ENCODE measurements at places on chromosomes 1 and 21.

DNA sequence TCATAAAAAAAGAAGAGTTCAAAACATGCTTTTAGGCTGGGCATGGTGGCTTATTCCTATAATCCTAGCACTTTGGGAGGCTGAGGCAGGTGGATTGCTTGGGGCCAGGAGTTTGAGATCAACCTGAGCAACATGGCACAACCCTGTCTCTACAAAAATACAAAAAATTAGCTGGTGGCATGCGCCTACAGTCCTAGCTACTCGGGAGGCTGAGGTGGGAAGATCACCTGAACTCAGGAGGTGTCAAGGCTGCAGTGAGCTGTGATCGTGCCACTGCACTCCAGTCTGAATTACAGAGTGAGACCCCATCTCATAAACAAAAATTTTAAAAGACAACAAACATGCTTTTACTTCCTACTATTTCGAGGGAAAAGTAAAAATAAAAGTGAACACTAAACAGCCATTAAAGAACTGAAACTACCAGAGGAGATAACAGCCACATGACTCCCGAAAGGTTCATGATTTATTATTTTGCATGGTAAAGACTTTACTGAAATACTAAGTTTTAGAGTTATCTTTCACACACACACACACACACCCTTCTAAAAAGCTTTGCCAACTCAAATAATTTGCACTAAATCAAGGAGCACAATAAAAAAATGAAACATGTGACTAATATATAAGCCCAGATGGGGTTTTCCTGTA lies 48.1 kb downstream of the USP1 start:
- no peak for DNase-seq

GRCh38 chr21:27260728-27261127 lies 293.8 kb upstream of the ADAMTS5 start:
- DNase-seq, result no peak

DNA sequence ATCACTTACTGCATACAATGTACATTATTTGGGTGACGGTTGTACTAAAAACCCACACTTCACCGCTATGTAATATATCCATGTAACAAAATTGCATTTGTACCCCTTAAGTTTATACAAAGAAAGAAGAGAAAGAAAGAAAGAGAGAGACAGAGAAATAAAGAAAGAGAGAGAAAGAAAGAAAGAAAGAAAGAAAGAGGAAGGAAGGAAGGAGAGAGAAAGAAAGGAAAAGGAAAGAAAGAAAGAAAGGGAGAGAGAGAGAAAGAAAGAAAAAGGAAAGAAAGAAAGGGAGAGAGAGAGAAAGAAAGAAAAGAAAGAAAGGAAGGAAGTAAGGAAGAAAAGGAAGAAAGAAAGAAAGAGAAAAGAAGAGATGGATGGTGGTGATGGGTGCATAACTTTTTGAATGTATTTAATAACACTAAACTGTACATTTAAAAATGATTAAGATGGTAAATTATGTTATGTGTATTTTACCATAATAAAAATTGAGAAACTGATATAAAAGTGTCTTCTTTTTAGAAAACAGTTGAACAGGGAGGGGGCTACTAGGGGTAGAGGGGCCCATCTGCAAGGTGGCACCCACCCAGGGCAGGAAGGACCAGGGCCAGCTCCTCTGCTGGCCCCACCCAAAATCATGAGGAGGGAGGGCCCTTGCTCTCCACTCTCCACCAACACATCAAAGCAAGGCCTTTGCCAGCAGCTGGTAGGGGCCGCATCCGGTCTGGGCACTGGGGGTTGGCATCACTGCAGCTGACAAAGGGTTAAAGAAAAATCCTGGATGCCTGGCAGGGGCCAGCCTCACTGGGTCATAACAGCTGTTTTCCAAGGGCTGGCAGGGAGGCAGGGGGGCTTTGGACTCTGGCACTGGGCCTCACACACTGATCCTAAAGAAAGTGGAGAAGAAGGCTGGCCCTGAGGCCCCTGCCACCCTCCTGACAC lies 153.9 kb upstream of the EDN2 start:
- no peak for DNase-seq

GRCh38 chr1:23215291-23215690 lies 2.0 kb downstream of the HTR1D start:
- DNase-seq, result no peak

GRCh38 chr21:19850157-19850556 lies 1148.1 kb upstream of the NCAM2 start:
- DNase-seq, result no peak

GRCh38 chr21:43864313-43864961 lies 586 bp upstream of the AGPAT3 start:
- peak; percentile 31 for DNase-seq

DNA sequence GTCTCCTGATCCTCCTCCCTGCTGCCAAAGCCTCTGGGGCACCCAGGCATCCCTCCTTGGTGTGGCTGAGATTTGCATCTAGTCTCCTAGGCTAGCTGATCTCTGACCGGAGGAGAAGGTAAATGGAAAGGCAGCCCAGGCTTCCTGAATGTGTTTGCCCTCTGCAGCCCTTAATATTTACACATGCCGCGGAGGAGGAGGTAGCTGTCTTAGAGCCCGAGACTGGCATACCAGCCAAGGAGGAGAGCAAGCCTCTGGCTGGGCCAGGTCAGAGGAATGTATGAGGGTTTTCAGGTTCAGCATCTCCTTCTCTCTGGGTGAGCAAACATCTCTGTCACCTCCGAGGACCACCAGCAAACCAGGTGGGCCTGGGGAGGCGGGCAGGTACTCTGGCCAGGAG lies 86.0 kb upstream of the GRIK3 start:
- no peak for DNase-seq

- DNase-seq, result no peak
Measured at GRCh38 chr1:52305417-52306226, 60.4 kb downstream of the CC2D1B start.

- peak; percentile 61 for DNase-seq
Measured at GRCh38 chr1:224427346-224427745, 7.3 kb downstream of the WDR26 start.

DNA sequence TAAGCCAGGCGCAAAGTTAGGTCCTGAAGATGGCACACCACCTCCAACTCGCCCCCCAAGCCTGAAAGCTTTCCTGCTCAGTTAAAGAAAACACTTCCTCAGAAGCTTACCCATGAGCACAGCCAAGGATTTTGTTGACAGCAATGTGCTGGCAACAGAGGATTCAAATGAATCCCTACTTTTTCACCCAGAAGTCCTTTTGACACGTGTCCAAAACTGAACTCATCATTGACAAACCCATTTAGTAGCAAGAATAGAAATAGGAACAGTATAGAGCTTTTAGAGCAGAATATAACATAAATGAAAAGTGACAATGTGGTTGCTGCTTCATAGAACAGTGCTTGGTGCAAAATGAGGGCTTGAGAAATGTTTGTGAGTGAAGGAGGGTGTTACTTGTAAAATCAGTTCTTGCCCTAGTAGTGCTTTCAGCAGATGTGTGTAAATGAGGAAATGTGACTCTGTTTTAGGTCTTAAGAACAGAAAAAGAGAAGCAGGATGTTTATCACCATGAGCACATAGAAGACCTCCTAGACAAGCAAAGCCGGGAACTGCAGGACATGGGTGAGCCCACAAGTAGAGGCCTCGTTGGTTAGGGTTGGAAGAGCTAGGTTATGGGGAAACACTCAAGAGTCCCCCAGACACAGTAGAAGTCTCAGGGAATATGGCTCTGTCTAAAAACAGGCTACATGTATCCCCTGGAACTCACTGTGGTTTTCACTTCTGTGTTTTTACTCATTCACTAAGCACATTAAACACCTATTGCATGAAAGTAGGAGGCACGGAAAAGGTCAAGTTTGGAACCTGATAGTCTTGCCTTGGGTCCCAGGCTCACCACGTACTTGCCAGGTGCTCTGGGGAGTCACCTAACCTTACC lies 48.6 kb upstream of the TMEM125 start:
- no peak for DNase-seq

GRCh38 chr1:9404117-9404914 lies 111.6 kb downstream of the SPSB1 start:
- DNase-seq, result no peak

- peak; percentile 19 for DNase-seq
Measured at GRCh38 chr1:112938210-112938609, 17.8 kb downstream of the SLC16A1 start.

DNA sequence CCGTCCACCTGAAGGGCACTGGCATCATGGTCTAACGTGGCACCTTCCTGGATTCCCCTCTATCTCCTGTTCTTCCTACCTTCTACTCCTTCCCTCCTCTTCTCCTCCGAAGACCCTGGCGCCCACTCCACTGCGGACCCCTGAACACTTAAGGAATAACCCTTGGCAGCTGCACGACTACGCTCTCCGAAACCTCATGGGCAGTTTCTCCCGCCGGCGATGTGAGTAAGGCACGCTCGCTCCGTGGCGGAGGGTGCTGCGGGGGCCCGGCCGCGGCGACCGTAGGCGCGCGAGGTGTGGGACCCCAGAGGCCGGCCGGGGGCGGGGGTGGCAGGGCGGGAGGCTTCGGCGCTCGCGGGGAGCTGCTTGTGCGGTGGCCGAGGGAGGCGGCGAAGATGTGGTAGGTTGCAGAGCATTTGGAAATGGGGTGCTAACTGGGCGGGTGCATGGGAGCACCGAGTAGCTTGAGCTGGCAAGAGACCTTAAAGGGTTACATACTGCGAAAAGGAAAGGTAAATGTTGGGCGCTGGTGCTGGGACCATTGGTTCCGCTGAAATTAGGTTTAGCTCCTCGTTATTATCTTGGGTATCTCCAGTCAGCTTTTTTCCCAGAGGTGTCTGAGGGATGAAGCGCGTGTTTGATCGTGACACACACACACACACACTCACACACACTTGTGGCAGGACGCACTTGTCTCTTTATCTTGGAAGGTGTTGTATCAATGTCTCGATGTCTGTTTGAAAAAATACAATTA lies 876 bp downstream of the LRRC7 start:
- no peak for DNase-seq

DNA sequence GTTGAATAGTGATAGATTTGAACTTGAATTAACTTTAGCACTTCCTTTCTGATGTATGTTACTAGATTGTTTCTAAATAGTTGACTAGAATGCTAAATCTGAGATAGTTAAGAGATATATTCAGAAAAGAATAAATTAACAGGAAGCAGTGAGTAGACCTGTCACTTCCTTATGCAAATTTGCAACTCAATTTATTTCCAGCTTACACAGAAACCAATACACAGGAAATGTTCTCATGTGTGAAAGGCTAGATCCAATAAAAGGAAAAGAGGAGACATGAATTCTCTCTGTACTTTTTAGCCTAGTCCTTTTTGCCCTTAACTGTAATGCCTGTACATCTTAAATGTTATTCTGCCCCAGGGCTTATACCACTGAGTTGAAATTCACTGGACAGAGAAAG lies 522.3 kb downstream of the COL11A1 start:
- DNase-seq, result no peak

- DNase-seq, result peak; percentile 56
Measured at GRCh38 chr1:185351734-185352466, 34.9 kb upstream of the IVNS1ABP start.

- DNase-seq, result no peak
Measured at GRCh38 chr1:7558041-7558461, 213.0 kb upstream of the VAMP3 start.

- DNase-seq, result no peak
Measured at GRCh38 chr21:42548687-42549406, 35.2 kb downstream of the SLC37A1 start.

DNA sequence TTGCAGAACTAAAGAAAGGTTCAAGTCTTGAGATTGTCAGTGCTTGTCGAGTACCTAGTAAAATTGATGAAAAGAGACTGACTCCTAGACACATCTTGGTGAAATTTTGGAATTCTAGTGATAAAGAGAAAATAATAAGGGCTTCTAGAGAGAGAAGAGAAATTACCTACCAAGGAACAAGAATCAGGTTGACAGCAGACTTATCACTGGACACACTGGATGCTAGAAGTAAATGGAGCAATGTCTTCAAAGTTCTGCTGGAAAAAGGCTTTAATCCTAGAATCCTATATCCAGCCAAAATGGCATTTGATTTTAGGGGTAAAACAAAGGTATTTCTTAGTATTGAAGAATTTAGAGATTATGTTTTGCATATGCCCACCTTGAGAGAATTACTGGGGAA lies 16.3 kb downstream of the L1TD1 start:
- no peak for DNase-seq

GRCh38 chr1:243596431-243597062 lies 253.5 kb downstream of the AKT3 start:
- DNase-seq, result peak; percentile 86

GRCh38 chr1:217553949-217554509 lies 76.9 kb downstream of the GPATCH2 start:
- DNase-seq, result no peak

DNA sequence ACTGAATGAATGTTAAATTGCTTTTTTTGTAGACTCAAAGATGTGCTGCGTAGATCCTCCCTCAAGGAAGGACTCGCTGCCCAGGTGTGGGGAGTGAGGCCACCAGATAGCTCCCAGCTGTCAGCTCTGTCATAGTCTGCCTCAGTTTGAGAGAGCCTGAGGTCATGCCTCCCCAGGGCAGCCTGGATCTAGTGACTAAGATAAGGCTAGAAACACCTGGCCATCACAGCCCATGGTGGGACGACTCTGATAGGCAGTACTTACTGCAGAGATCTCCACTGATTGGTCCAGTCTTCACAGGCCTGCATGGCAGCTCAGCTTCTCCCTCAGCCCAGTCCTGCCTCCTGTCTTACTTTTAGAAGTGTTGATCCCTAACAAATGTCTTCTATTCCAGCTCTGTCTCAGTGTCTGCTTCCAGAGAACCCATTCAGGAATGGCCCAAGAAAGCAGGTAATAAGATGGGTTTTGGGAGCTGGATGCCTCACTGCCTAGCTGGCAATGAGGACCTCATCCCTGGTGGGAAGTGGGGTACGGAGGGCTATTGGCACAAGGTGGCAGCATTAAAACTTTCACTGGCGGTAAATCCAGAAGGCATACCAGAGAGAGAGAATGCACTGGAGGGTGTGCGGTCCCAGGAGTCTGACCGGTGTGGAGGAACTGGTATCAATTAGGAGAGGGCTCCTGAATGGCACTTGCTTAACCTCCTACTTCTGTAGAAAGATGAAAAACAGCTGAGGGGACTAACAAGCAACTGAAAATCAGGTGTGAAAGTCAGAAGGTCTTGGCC lies 55.3 kb upstream of the GPR37L1 start:
- DNase-seq, result no peak

GRCh38 chr1:113759333-113760101 lies at the start of gene PHTF1:
Gene PHTF1, minus strand, starts transcription at chr1:113759486. Its CDS starts 783 bp downstream, at chr1:113758703.
- DNase-seq, result peak; percentile 82

- no peak for DNase-seq
Measured at GRCh38 chr1:210374600-210374953, 45.9 kb downstream of the HHAT start.

- DNase-seq, result no peak
Measured at GRCh38 chr1:172952516-172952915, 98.2 kb downstream of the TNFSF18 start.

All from cardiac fibroblast (primary cell).